ENCODE measurements at places on chromosomes 2 and 18.

GRCh38 chr2:143261986-143262385 is 132.8 kb downstream of the ARHGAP15 start:
- H3K4me3 ChIP-seq = peak overlapping the region; percentile 75
- H3K36me3 ChIP-seq = no peaks in the 10 kb centered on the region

DNA sequence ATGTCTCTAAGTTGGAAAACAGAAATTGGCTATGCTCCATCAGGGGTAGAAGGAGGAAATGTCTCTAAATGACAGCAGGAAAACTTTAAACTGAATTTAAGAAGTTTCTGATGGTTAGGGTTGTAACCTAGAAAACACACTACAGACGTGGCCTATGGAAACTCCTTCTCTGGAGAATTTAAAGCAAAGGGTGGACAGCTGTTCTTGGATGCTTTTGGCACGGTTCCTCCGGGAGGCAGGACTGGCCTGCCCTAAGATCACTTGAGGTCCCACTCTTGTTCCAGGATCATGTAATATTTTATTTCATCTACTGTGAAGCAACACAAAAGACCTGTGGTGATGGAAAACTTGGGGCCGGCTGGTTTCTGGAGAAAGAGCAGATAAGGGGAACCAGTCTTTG is 77.0 kb downstream of the NRP2 start:
- H3K27me3 ChIP-seq = peaks cover 84% of the 10 kb centered on the region
- no peaks in the 10 kb centered on the region for H3K36me3 ChIP-seq
- no peak overlapping the region for H3K4me3 ChIP-seq
- peaks cover 10% of the 10 kb centered on the region for H3K4me1 ChIP-seq

DNA sequence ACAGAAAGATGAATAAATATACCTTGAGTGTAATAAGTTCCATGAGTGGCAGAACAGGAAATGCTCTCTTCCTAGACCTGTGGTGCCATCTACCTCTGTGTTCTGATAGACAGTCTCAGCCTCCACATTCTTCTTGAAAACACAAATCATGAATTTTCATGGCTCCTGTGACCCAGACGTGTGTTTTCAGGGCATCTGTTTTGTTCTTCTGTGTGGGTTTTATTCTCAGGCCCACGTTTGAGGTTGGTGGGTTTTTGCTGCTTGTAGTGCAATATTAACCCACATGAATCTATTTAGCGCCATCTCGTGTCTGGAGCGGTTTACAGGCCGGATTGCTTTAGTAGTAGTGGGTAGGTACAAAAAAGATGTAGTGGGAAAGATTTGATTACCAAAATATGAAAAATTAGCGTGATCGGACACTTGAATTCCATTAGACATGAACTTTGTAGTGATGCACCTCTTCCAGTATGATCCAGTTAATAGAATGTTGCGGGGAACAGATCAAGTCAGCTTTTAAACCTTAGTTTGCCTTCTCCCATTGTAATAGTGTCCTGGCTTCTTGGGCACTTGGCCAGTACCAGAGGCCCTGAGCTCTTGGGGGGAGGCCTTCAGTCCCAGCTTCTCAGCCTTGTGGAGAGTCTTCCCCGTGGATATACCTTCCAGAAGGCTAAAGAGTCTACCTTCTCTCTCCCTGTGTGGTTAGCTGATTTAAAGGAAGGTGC is 256.5 kb downstream of the TPGS2 start:
- no peak overlapping the region for H3K27ac ChIP-seq
- H3K27me3 ChIP-seq = peaks cover 5% of the 10 kb centered on the region
- no peak overlapping the region for H3K4me3 ChIP-seq

DNA sequence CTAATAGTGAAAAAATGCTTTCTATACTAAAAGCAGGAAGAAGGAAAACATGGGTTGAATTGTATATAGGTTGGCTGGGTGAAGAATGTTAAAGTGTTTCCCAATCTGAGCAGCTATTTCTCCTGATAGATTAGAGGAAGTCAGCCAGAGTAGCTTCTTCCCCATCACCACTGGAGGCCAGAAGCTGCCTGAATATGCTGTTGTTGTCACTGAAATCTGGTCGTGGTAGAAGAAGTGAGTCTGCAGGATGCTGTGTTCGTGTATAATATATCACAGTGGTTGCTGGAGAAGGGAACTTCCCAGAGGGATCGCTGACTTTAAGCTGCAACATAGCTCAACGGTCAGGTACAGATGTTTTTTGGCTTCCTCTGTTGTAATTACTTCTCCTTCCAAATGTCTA is 247.5 kb upstream of the LRATD1 start:
- no peaks in the 10 kb centered on the region for H3K4me1 ChIP-seq
- H3K27ac ChIP-seq = no peak overlapping the region
- no peaks in the 10 kb centered on the region for H3K36me3 ChIP-seq
- no peak overlapping the region for H3K4me3 ChIP-seq
- no peak for DNase-seq

- peaks cover 2% of the 10 kb centered on the region for H3K36me3 ChIP-seq
- H3K27ac ChIP-seq = no peak overlapping the region
- no peaks in the 10 kb centered on the region for H3K4me1 ChIP-seq
- no peak for DNase-seq
- no peaks in the 10 kb centered on the region for H3K27me3 ChIP-seq
Measured at GRCh38 chr18:8314124-8314523, 295.1 kb upstream of the RAB12 start.

DNA sequence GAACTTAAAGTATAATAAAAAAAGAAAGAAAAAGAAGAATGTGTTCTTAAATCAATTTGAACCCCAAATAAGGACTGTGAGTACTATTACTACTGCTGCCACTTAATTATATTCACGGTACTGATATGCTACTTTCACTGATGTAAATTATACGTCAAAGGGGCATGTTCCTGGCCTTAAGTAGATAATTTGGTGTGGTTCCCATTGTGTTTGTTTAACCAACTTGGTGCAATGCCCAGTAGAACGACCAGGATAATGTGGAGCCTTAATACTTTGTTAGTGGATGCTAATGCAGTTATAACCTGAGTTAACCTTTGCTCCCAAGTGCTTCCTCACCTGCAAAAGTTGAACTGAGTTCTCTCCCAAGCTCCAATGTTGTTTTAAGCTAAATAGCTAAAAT is 142.0 kb downstream of the NR4A2 start:
- H3K4me1 ChIP-seq = peaks cover 3% of the 10 kb centered on the region
- peaks cover 8% of the 10 kb centered on the region for H3K27me3 ChIP-seq
- no peaks in the 10 kb centered on the region for H3K36me3 ChIP-seq

DNA sequence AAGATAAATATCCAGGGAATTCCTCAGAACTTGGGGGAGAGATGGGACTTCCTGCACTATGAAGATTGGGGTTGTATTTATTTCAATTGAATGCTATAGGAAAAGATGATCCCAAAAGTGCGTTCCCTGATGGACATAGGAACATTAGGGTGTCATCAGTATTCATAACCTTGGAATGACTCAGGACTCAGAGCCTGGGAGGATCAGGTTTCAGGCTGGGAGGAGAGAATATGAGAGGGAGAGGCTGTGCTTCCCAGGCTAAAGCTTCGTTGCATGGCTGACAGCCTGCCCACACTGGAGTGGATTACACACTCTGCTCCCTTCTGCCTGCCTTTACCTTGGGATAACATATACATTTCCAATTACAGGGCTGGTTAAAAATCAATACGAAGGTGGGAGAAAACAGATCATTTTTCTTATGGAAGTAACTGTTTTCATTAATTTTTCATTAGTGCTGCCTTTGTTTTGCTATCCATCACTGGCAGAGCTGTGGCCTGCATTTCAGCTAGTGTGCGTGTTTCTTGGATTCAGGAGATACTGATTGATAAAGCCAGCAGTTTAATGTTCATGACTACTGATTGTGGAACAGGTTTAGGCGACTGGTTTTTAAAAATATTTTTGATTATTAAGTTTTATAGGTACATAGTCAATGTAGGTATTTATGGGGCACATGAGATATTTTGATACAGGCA is 118.7 kb downstream of the KCTD1 start:
- H3K4me1 ChIP-seq = no peaks in the 10 kb centered on the region
- no peak overlapping the region for H3K27ac ChIP-seq
- H3K4me3 ChIP-seq = no peak overlapping the region
- no peak for DNase-seq

DNA sequence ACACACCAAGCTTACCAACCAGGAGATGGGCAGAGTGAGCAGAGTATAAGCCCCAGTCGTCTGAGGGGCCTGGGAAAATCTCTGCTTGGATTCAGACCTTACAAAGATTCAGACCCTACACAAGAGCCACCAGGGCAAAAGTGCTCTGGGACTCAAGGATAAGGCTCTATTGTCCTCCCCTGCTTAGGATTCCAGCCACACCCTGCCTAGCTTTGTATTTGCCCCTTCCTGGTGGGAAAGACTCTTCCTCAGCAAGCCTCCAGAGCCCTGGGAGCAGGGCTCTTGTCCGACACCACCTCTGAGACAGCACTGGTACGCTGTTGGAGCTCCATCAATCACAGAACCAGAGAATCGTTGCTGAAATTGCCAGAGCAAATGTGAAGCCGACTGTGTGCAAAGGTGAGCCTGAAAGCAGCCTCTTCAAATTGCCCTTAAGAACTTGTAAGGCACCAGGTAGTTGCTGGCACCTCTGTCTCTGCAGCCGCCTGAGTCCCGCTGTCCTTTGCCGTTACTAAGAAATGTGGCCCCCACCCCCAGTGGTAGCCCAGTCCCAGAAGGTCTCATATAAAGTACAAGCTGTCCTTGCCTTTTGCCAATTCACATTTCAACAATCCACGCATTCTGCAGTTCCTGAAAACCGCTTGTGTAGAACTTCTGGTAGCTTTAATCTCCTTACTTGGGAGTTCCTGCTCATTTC is 148.7 kb downstream of the CTIF start:
- no peak overlapping the region for H3K27ac ChIP-seq
- peaks cover 3% of the 10 kb centered on the region for H3K36me3 ChIP-seq
- H3K4me3 ChIP-seq = no peak overlapping the region
- peaks cover 2% of the 10 kb centered on the region for H3K4me1 ChIP-seq

DNA sequence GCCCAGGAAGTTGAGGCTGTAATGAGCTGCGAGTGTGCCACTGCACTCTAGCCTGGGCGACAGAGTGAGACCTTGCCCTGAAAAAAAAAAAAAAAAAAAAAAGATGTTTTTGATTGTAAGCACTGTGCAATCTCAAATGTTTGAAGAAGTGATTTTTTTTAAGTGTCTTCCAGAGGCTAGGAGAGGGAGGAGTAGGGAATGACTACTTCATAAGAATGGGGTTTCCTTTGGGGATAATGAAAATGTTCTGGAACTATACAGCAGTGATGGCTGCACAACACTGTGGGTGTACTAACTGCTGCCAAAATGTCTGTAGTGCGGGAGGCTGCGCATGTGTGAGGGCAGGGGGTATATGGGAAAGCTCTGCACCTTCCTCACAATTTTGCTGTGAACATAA is 83.7 kb downstream of the MCFD2 start:
- no peak overlapping the region for H3K4me3 ChIP-seq
- no peak for DNase-seq
- no peaks in the 10 kb centered on the region for H3K4me1 ChIP-seq
- peaks cover 3% of the 10 kb centered on the region for H3K36me3 ChIP-seq
- peaks cover 11% of the 10 kb centered on the region for H3K27me3 ChIP-seq
- H3K27ac ChIP-seq = no peak overlapping the region

DNA sequence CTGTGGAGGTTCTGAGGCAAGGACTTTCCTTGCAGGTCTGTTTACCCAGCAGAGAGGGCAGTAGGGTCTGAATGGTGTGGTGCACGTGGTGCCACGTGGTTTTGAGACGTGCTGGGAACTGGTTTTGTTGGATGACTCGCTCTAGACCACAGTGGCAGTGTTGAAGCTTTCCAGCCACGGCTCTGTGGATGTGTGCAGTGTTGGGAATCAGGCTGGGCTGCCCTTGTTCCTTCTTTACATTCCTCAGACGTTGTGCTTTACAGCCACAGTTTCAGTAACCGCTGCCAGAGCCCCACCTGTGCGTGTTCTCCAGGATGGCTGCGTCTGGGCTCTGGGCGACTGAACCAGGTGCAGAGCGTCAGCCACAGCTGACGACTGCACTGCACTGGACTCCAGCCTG is 8.2 kb downstream of the CTDP1 start:
- peaks cover 49% of the 10 kb centered on the region for H3K4me1 ChIP-seq
- H3K36me3 ChIP-seq = no peaks in the 10 kb centered on the region
- DNase-seq = no peak
- H3K4me3 ChIP-seq = no peak overlapping the region
- no peaks in the 10 kb centered on the region for H3K27me3 ChIP-seq
- no peak overlapping the region for H3K27ac ChIP-seq

Measured in T-helper 17 cell (primary cell).